Heart right ventricle (tissue), 16 donors: ENCODE measurements at places on chromosomes 2 and 18. TPM values are rescaled to one million over a fixed set of nuclear protein-coding genes. Genes with fewer than 3 reads are reported as not detected.

DNA sequence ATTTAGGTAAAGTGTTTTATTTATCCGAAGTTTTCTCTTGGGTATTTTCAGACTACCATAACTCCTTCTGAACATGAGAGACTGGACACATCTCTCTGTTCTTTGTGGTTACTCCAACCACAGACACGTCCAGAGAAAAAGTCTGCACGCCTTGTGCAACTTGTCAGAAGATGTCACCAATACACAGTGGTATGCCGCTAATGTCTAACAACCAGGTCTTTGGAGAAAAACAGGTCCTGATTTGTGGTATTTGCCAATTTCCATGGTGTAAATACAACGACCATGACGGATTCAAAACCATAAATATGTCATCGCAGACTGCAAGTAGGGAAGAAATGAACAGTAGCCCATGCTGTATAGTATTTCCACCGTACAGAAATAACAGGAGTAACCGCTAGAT, 620.6 kb upstream of the ID2 start:
- no peaks in the 10 kb centered on the region for H3K27me3 ChIP-seq
- H3K27ac ChIP-seq: no peak overlapping the region
- H3K36me3 ChIP-seq: no peaks in the 10 kb centered on the region
- H3K4me3 ChIP-seq: no peak overlapping the region

DNA sequence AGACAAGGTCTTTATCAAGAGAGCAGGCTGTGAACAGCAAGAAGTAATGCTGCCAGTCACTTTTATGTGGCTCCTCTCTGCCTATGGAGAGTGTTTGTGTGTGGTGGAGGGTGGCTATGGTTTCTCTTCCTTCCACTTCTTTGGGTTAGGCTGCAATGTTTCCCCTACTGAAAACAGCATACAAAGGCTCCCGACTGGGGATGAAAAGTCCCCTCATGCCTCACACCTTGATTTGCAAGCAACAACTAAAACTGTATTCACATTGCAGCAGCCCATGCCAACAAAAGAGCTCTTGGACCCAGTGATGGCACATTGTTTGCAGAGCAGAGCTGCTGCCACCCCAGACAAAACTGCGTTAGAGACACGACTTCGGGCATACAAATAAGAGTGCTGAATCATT, 301.6 kb downstream of the SLC8A1 start:
- H3K4me3 ChIP-seq: no peak overlapping the region
- H3K4me1 ChIP-seq: peaks cover 5% of the 10 kb centered on the region
- peaks cover 24% of the 10 kb centered on the region for H3K36me3 ChIP-seq
- DNase-seq: no peak
- no peak overlapping the region for H3K27ac ChIP-seq
- H3K27me3 ChIP-seq: no peaks in the 10 kb centered on the region

- no peak overlapping the region for H3K27ac ChIP-seq
- no peaks in the 10 kb centered on the region for H3K27me3 ChIP-seq
- DNase-seq: no peak
- peaks cover 22% of the 10 kb centered on the region for H3K4me1 ChIP-seq
Measured at GRCh38 chr2:54099829-54100585, 15.4 kb upstream of the ACYP2 start.

GRCh38 chr18:8504880-8505435, 104.3 kb upstream of the RAB12 start:
- H3K27ac ChIP-seq: no peak overlapping the region
- no peaks in the 10 kb centered on the region for H3K36me3 ChIP-seq
- DNase-seq: no peak
- H3K27me3 ChIP-seq: no peaks in the 10 kb centered on the region
- no peak overlapping the region for H3K4me3 ChIP-seq

Gene ITGA4
- polyA plus RNA-seq: 0.39 TPM

Gene RNF144A
- 3.6 TPM for polyA plus RNA-seq

DNA sequence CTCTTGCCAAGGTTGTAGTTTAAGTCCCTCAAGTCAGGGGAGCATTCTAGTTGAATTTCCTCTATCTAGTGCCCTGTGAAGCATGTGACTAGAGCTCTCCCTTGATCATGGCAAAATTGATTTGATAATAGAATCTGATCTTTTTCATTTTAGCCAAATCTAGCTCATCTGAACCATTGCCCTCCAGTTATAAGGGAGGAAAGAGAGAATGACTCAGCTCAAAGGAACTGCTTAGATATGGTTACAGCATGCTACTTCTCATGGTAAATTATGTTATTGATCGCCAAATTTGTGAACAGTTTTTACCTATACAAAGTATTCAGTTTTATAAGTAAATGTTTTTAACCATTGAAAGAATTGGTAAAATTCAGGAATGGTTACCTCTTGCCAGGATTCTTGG, 100.8 kb downstream of the GPR39 start:
- H3K4me3 ChIP-seq: no peak overlapping the region
- no peak overlapping the region for H3K27ac ChIP-seq
- no peaks in the 10 kb centered on the region for H3K36me3 ChIP-seq
- H3K27me3 ChIP-seq: no peaks in the 10 kb centered on the region
- no peak for DNase-seq

Gene MRPL44
- 11.3 TPM for polyA plus RNA-seq

DNA sequence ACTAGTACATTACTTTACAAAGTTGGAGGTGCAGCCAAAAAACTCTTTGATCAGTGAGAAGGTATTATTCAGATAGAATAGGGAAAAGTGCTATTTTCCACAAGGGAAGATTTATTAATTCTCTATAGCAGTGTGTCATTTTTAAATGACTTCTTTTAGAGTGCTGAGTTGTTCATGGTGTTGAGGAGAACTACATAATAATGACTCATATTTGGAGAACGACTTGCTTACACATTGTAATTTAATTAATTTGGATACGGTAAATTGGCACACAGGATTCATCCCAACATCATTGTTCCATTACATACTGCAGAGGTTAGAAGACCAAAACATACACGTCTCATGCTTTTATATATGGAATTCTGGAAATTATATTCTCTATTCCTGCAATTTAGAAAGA, 22.1 kb upstream of the MAP2 start:
- H3K4me3 ChIP-seq: no peak overlapping the region
- no peaks in the 10 kb centered on the region for H3K27me3 ChIP-seq
- no peak for DNase-seq
- no peaks in the 10 kb centered on the region for H3K4me1 ChIP-seq

Gene SH2D6
- 0.51 TPM for polyA plus RNA-seq

Gene ASB18
- polyA plus RNA-seq: 3.5 TPM

GRCh38 chr2:105560157-105560556, 161.3 kb upstream of the FHL2 start:
- no peak overlapping the region for H3K27ac ChIP-seq
- no peak for DNase-seq
- H3K36me3 ChIP-seq: no peaks in the 10 kb centered on the region
- no peak overlapping the region for H3K4me3 ChIP-seq
- peaks cover 5% of the 10 kb centered on the region for H3K4me1 ChIP-seq
- H3K27me3 ChIP-seq: no peaks in the 10 kb centered on the region

DNA sequence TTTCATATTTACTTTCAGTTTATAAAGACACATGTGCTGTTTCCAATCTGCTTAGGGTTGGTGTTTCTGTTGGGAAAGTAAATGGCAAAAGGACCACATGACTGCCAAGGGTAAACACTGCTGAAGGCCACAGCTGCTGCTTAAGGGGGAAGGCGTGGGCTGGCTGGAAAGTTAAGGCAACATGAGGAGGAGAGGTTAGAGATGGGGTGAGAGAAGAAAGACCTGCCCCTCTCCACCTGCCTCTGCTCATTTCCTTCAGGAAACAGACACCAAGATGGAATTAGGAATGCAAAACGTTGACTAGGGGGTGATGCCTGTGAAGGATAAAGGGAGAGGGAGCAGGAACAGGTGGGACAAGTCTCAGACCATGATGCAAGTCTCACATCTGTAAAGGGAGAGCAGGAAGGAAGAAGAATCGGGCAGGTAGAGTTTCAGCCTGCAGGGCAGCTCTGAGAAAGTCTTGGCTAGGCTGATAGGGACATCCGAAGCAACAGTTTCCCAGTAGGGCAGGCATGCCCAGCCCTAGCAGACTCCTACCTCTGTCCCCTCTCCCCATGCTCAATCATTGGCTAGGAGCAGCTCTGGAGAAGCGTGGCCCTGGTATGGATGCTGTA, 86.0 kb downstream of the CDC42EP3 start:
- H3K36me3 ChIP-seq: no peaks in the 10 kb centered on the region
- no peak for DNase-seq
- H3K27ac ChIP-seq: no peak overlapping the region
- no peak overlapping the region for H3K4me3 ChIP-seq
- H3K4me1 ChIP-seq: peaks cover 20% of the 10 kb centered on the region
- no peaks in the 10 kb centered on the region for H3K27me3 ChIP-seq

DNA sequence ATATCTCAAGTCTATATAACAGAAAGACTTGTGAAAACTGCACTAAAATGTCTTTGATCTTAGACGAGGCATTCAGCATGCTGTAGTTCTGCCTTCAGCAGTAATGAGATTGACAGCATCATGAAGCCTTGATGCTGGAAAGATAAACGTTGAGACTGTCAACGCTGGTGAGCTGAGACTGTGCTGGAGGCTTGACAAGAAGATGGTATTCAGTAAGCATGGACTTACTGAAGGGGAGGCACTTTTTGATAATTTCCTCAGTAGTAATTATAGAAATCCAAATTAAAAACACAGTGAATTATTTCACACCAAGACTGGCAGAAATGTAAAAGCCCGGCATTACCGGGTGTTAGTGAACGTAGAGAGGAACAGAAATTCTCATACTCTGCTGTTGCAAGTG, 162.2 kb downstream of the CCBE1 start:
- DNase-seq: no peak
- H3K4me1 ChIP-seq: no peaks in the 10 kb centered on the region
- no peaks in the 10 kb centered on the region for H3K36me3 ChIP-seq
- no peak overlapping the region for H3K4me3 ChIP-seq
- peaks cover 4% of the 10 kb centered on the region for H3K27me3 ChIP-seq
- H3K27ac ChIP-seq: no peak overlapping the region
